Right atrium auricular region (tissue), 2 donors: ENCODE measurements at places on chromosomes 12 and 14. TPM values are rescaled to one million over a fixed set of nuclear protein-coding genes. Genes with fewer than 3 reads are reported as not detected.

DNA sequence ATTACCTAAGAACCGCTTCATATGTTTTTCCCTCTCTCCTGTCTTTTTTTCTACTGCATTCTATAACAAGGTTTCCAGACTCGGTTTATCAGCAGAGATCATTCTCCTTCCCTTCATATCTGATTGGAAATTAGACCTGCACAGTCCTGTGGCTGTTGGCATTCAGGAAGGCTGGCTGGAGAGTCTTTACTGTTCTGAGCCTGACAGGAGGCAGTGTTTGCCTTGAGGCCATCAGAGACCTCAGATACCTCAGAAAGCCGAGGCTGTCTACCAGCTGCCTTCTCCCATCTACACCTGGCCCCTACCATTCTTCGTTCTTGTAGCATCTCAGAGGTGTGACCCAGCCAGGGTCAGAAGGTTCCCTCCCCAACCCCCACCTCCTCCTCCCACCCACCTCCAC, 182.0 kb downstream of the CAND1 start:
- DNase-seq: no peak

DNA sequence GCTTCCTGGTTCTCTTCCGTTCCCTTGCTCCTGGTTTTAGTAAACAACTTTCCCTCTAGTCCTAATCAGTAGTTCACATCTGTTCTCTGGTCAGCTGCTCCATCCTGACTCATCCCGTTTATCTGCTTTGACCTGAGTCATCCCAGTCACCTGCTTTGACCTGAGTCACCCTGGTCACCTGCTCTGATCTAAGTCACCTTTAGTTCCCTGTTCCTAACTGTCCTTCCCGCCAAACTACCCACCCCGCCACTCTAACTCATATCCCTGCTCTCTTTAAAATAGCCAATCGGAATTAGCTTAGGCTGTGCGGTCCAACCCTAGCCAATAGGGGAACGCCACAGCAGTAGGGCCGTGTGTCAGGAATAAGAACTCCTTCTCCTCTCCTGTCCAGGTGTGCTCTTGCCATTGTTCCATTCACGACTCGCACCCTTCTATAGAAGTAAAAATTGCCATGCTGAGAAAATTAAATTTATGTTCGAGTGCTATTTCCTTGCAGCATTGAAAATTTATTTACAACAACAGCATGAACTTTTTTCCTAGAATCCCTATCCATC, 3.1 kb upstream of the ANKRD33 start:
- DNase-seq: no peak

Gene TMEM233
- 0.11 TPM for total RNA-seq

Gene NEDD1
- total RNA-seq: 11.9 TPM
